Pericardium fibroblast (primary cell): ENCODE measurements at places on chromosomes 11 and 22. TPM values are rescaled to one million over a fixed set of nuclear protein-coding genes. Genes with fewer than 3 reads are reported as not detected.

TSSK2 gene
- not detected in 2 replicates for total RNA-seq

SLN gene
- total RNA-seq, result 0.17 TPM in 1 of 2 replicates, not detected in the other

CELSR1 gene
- 1.1 and 2.8 TPM in 2 replicates for total RNA-seq

KCNE3 gene
- total RNA-seq, result 7.5 and 8.5 TPM in 2 replicates

KCNJ11 gene
- not detected in 2 replicates for total RNA-seq

RTL10 gene
- 9.0 and 10.7 TPM in 2 replicates for total RNA-seq

MPZL2 gene
- not detected in 2 replicates for total RNA-seq

ARVCF gene
- 14.5 and 18.3 TPM in 2 replicates for total RNA-seq

EHD1 gene
- 52.1 and 66.7 TPM in 2 replicates for total RNA-seq

SERPING1 gene
- 440 and 806 TPM in 2 replicates for total RNA-seq

MMP10 gene
- total RNA-seq, result 0.12 and 1.7 TPM in 2 replicates

HEPN1 gene
- total RNA-seq, result not detected in 2 replicates

APOA1 gene
- total RNA-seq, result 6.9 and 27.4 TPM in 2 replicates

CHRNA10 gene
- 0.12 and 1.0 TPM in 2 replicates for total RNA-seq

MMP8 gene
- total RNA-seq, result not detected in 2 replicates

LAYN gene
- 12.3 and 18.3 TPM in 2 replicates for total RNA-seq

RFPL2 gene
- not detected in 2 replicates for total RNA-seq

MGAT3 gene
- 4.1 and 22.2 TPM in 2 replicates for total RNA-seq

SLC35E4 gene
- total RNA-seq, result 8.4 and 9.5 TPM in 2 replicates

OR2AG1 gene
- not detected in 2 replicates for total RNA-seq

UBQLNL gene
- not detected in 2 replicates for total RNA-seq

MS4A4E gene
- not detected in 2 replicates for total RNA-seq

HSPB2 gene
- total RNA-seq, result 0.23 and 1.2 TPM in 2 replicates

OR52E8 gene
- total RNA-seq, result not detected in 2 replicates

HMOX1 gene
- total RNA-seq, result 16.2 and 19.9 TPM in 2 replicates

CFAP300 gene
- 2.0 and 10.3 TPM in 2 replicates for total RNA-seq

INPP5J gene
- total RNA-seq, result 0.12 and 0.17 TPM in 2 replicates

TRIM44 gene
- 19.7 and 21.6 TPM in 2 replicates for total RNA-seq

FGF3 gene
- total RNA-seq, result not detected in 2 replicates

OR52M1 gene
- total RNA-seq, result not detected in 2 replicates

LRP4 gene
- total RNA-seq, result 5.7 and 10.3 TPM in 2 replicates

MPZL3 gene
- total RNA-seq, result 0.17 and 0.82 TPM in 2 replicates

NOX4 gene
- 0.12 and 3.8 TPM in 2 replicates for total RNA-seq

CALCB gene
- total RNA-seq, result 0.09 TPM in 1 of 2 replicates, not detected in the other

FOLR1 gene
- 2.5 TPM in 1 of 2 replicates, not detected in the other for total RNA-seq

MMP3 gene
- total RNA-seq, result not detected in 2 replicates

SUSD2 gene
- 19.1 and 30.9 TPM in 2 replicates for total RNA-seq

SOX10 gene
- not detected in 2 replicates for total RNA-seq

GRIK4 gene
- not detected in 2 replicates for total RNA-seq

SHANK2 gene
- 2.2 TPM in 1 of 2 replicates, not detected in the other for total RNA-seq

DEPDC7 gene
- 0.93 and 4.7 TPM in 2 replicates for total RNA-seq

BBS1 gene
- 18.6 and 33.6 TPM in 2 replicates for total RNA-seq

LINC01488 gene
- not detected in 2 replicates for total RNA-seq

BBOX1 gene
- not detected in 2 replicates for total RNA-seq

OR6T1 gene
- not detected in 2 replicates for total RNA-seq
